ENCODE measurements at places on chromosomes 1 and 21. TPM values are rescaled to one million over a fixed set of nuclear protein-coding genes. Genes with fewer than 3 reads are reported as not detected.
A peak's percentile ranks its signal among the peaks of the same experiment; 100 is the strongest.

The ALX3 gene
- not detected for polyA plus RNA-seq

The LMOD1 gene
- polyA plus RNA-seq = 94.6 TPM

DNA sequence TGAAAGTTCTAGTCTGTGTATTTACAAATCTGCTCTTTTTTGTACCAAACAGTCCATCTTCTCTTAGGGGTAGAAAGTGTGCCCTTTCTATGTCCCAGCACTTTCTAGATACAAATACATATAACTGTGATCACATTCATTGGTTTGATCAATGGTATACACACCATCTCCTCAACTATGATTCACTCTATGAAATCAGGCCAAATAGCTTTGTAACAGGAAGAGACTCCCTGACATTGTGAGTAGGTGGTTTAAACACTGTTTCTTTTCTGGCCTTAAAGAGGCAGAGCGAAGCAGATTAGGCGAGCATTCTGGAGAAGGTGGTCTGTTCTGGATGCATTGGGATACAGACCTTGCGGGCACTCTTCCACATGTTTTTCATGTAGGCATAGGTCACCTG, 39.3 kb upstream of the EXOSC10 start:
- no peak for DNase-seq

DNA sequence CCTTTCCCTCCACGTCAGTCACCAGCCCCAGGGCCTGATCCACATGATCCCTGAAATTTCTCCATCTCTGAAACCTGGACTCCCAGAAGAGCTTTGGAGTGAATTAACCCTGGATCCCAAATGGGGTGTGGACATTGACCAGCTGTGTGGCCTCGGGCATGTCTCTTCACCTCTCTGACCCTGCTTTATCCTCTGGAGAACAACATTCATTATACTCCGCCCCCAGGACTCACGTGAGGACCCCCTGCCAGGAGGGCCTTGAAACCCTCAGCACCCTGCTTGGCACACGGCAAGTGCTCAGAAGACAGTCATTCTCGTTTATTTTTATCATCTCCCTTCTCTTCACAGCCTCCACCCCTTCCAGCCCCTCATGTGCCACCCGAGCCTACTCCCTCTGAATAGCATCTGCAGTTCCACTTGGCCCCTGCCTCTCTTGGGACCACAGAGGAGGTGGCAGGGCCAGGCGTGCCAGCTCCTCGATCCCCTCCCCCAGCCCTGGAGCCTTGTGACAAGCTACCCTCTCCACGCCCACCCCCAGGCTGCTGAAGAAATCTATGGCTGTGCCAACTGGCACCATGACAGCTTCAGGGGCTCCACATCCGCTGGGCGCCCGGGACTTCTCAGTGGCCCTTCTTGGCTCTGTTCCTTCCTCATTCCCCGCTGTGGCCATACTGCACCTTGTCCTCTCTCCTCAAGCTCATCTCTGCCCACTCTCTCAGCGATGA, 18.0 kb downstream of the ADGRB2 start:
- DNase-seq = no peak

- no peak for DNase-seq
These were observed 4.1 kb downstream of the POGZ start for GRCh38 chr1:151455231-151455630.

- peak; percentile 53 for DNase-seq
These were observed 14.0 kb downstream of the HSF2BP start for GRCh38 chr21:43645136-43645891.

DNA sequence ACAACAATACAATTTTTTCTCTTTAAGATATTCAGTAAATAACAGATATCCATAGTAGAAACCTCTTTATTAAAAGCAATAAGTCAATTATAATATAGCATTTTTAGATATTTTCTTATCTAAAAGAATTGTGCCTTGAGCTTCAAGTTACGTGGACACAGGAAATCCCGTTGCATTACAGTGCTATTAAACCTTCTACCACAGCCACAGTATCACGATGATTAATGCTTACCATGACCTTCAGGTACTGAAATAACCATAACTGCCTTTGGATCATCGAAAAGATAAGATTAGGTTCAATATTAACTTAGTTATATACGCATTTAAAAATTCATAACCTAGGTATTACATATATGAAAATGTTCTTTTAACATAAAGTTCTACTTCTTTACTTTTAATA, 17.9 kb downstream of the B3GALNT2 start:
- DNase-seq = no peak

DNA sequence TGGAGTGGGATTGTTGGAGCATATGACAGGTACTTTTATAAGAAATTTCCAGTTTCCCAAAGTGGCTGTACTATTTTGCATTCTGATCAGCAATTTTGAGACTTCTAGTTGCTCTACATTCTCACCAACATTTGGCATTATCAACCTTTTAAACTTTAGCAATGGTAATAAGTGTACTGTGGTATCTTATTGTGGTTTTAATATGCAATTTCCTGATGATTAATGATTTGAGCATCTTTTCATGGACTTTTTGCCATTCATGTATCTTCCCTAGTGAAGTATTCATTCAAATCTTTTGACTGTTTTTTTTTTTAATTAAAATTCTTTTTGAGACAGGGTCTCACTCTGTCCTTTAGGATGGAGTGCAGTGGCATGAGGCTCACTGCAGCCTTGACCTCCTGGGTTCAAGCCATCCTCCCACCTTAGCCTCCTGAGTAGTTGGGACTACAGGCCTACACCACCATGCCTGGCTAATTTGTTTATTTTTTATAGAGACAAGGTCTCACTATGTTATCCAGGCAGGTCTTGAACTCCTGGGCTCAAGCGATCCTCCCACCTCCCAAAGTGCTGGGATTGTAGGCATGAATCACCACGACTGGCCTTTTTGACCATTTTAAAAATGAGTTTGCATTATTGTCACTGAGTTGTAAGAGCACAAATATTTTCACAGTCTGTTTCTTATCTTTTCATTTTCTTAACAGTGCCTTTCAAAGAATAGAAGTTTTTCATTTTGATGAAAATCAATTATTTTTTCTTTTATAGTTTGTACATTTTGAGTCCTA, 7.8 kb upstream of the SLC6A9 start:
- no peak for DNase-seq
